ENCODE measurements at places on chromosomes 7 and 10.

- DNase-seq = no peak
Measured at GRCh38 chr10:103553743-103554487, 60.4 kb downstream of the NEURL1 start.

DNA sequence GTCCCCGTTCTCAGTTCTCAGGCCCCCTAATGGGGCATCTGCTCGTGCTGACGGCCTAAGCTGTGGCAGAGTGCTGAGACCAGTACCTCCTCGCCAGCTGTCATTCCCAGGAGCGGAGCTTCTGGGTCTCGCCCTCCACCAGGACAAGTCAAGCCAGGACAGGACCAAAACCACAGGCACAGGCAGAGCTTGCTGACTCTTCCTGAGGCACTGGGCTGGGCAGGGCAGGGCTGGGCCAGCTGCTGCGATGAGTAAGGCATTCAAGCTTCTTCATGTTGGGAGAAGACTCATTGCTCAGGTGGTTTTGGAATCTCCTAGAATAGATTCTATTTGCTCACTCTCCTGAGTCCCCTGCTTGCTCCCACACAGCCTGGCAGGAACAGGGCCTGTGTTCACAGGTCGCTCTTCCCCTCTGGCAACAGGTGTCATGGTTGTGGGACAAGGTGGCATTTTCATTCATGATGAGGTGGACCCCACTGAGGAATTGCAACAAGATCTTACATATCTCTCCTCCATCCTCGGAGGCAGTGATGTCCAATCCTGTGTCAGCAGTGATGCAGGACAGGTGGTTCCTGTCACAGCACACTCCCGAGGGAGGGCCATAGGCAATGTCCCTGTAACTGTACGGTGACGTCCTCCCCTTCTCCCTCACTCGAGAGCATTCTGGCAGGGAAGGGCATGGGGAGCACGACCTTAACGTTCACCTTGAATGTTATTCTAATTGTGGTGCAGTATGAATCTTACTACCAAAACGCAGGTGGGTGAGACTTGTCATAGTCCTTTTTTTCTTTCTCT, 17.0 kb upstream of the SH3PXD2A start:
- no peak for DNase-seq

DNA sequence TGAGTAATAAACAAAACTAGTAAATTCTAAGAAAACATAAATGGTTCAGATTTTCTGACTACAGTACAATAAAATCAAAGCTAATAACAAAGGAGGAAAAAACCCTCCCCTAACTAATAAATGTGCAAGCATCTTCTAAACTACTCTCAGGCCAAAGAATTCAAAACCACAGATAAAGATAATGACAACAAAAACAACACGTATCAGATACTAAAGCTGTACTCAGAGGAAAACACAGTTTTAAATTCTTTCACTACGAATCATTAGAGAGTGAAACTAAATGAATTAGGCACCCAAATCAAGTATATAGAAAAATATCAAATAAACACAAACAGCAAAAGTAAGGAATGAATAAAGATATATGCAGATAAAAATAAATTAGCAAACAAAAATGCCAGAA, 200.9 kb downstream of the TEX36 start:
- no peak for DNase-seq

DNA sequence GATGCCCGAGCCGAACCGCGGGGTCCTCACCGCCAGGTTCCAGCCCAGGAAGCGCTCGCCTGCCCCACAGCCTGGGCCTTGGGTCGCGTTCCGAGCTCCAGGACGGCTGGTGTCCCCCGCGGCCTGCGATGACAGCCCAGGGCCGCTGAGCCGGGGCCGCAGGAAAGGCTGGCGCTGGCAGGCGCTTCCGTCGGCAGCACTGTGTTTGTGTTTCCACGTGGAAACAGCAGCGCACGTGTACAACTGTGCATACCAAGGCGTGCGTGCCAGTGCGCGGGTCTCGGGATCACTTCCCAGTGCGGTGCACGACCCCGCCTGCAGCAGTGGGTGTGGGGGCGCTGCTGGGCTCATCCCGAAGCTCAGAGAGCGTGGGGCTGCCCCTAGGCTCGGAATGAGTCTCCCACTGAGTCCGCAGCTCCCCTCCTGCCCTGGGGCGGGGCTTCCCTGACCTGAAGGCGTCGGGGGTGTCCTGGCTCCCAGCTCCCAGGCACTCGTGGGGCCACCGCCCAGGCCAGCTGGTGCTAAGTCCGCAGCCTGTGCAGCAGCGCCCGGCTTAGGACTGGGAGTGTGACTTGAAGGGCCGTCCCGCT, 17.2 kb downstream of the AP5Z1 start:
- no peak for DNase-seq

GRCh38 chr7:106813705-106814305, 51.3 kb upstream of the PIK3CG start:
- DNase-seq = no peak

DNA sequence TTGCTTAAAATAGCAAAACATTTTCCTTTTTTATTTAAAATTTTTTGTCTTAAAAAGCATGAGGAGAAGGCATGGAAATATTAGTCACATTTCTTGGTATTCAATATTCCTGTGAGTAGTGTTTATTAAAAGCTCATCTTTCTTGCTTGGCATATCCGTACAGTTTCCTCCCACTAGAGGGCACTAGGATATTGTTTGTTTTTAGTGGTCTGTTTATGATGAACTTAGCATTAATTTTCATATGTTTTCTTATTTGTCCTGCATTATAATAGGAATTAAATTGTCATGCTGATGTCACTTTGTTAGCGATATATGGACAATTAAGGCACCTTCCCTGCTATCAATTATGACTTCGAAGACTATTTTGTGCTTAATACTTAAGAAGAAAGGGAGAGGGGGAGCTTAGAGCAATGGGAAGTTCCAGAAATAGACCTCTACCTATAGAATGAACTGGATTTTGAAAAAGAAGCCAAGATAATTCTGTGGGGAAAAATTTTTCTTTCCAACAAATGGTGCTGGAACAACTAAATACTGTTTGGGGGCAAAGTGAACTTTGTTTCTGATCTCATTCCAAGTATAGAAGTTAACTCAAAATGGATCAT, 91.0 kb upstream of the STRIP2 start:
- peak; percentile 44 for DNase-seq

DNA sequence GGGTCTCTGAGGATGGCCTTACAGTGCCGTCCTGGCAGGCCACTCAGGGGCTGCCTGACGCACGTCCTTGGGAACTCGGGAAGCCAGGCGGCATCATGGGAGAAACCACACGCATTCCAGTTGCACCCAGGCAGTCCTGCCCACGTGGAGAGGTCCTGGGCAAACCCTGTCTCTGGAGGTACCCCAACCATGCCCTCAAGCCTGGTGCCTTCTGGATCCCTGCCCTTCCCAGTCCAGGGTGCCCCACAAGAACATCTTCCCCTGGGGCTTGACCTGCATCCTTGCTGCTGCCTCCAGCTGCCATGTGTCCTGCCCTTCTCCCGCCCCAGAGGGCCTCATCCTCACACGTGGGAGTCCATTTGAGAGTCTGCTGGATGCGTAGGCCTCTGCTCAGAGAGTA, 200.3 kb upstream of the PPP2R2D start:
- no peak for DNase-seq

DNA sequence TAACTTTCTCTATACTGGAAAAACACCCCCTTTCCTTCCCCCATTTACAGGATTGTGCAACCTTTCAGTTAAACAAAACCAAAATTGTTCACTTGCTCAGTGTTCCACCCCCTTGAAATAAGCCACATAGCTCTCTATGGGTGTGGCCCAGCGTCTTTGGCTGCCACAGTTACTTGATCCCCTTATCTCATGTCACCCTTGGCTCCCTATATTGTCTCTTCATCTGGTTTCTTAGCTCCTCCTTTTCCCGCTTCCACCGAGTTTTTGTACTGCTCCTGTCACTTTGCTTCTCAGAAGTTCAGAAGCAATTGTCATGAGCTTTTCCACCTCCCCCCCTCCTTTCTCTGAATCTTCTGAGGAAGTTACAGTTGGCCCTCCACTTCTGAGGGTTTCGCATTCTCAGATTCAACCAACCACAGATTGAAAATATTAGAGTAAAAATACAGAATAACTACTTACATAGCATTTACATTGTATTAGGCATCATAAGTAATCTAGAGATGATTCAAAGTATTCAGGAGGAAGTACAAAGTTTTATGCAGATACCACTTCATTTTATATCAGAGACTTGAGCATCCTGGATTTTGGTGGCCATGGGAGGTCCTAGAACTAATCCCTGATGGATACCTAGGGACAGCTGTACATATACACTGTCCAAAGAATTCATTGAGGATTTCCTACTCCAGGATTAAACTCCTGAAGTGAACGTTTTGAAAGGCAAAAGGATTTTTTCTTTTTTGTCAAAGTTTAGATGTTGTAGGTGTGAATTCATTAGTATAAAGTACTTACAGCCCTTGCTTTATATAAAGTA, 60.4 kb downstream of the ADD3 start:
- DNase-seq = no peak

DNA sequence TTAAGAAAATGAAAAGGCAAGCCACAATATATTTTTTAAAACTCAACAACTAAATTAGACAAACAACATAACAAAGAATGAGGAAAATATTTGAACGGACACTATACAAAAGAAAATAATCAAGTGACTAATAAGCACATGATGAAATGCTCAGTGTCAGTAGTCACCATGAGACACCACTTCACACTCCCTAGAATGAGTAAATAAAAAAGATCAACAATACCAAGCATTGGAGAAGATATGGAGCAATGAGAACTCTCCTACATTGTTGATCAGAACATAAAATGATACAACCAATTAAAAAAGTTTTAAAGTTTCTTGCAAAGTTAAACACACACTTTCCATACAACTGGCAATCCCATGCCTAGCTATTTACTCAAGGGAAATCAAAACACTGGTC, 222.2 kb downstream of the C7orf25 start:
- no peak for DNase-seq

DNA sequence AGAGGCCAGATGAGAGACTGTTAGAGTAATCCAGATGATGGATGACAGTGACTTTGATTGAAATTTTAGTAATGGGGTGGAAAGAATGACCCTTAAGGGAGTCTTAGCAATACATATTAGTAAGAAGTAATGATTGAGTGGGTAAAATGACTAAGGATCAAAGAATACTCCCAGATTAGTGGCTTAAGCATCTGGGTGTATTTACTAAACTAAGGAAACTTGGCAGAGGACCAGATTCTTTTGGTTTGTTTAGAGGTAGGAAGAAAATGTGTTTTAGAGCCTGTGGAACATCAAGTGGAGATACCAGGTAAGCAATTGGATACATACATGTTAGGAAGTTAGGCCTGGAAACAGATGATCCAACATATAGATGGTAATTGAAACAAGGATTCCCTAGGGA, 58.8 kb upstream of the ADRA2A start:
- DNase-seq = no peak

DNA sequence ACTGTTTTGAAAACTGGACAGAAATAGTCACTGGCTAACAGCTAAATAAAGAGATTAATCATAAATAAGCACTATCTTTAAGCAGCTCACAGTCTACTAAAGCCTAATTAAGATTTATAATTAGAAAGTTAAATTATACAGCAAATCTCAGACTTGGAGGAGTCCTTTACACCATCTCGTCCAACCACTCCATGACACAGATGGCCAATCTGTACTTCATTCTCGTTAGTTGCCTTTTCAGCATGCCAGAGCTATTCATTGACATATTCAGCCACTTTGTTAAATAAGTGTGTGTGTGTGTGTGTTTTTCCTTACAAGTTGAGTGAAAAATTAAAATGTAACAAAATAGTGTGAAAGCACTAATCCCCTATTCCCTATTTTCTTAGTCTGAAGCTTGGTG, 1066.7 kb downstream of the CNTNAP2 start:
- no peak for DNase-seq

GRCh38 chr10:5530412-5530806, 5.6 kb downstream of the CALML3 start:
- DNase-seq = no peak

DNA sequence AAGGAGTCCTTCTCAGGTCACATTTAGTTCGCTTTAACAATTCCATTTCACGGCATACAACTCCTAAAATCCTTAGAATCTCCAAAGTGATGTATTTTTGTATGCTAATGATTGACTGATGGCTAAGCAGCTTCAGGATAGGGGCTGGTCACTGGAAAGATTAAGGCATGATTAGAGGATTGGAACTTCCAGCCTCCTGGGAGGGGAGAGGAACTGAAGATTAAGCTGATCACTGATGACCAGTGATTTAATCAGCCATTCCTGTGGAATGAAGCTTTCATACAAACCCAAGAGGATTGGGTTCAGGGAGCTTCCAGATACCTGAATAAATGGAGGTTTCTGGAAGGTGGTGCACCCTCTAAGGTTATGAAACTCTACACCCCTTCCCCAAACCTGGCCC, 123.9 kb upstream of the CDK13 start:
- no peak for DNase-seq

DNA sequence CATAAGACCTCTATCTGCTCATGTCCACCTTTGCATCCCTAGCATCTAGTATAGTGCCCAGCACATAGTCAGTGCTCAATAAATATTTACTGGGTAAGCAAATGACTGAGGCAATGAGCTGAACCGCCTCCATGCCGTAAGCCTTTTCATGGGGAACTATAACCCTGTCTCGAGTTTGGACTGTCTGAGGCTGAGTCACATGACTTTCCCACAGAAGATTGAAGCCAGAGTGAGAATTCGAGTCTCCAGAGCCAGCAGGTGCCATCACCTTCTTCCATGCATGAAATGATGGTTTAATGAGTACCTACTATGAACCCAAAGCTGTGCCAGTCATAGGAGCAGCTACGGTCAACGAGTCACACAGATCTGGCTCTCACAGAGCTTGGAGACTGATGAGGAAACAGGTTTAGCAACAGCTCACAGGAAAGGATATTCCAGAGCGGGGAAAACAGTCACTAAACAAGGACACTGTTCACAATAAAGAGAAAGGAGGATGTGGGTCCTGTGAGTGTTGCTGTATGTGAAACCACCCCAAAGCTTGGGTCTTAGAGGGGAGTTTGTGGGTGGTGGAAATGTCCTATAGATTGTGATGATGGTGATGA, 75.2 kb downstream of the TEX36 start:
- DNase-seq = no peak

DNA sequence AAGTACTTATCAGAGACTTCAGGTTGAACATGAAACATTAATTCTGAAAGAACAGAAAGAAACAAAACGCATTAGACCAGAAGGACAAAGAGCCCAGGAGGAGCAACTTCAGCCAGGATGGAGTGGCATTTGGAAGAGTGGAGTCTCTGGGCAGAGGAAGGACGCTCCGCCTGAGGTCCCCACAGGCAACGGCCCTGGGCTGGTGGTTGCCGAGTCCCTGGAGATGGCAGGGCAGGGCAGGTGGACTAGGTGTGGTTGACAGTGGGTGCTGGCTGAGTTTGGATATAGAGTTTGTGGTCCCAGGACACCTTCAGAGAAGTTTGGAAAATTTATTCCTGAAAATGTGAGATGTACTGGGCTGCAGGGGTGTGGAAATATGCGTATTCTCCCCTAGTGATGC, 27.4 kb upstream of the LARP4B start:
- no peak for DNase-seq

All from NCI-H1105 treated with DMSO at 0.1 percent for 48 hours (cell line).